ENCODE measurements at places on chromosomes 7 and 10. TPM values are rescaled to one million over a fixed set of nuclear protein-coding genes. Genes with fewer than 3 reads are reported as not detected.

Gene KLHDC10
- total RNA-seq = 15.6 TPM

Gene INMT
- 30.4 TPM for total RNA-seq

Gene MYL10
- not detected for total RNA-seq

Gene CYP2C19
- total RNA-seq = 0.78 TPM

Gene LEP
- 72.8 TPM for total RNA-seq

Gene EN2
- not detected for total RNA-seq

Gene UNCX
- total RNA-seq = not detected

Gene OR2A1
- not detected for total RNA-seq

Gene AKR1E2
- total RNA-seq = 0.26 TPM

Gene TMEM196
- total RNA-seq = 0.26 TPM

Gene SEC61A2
- 0.66 TPM for total RNA-seq

Gene NCOA4
- 80.1 TPM for total RNA-seq

Gene CYP17A1
- total RNA-seq = not detected

Gene GIMAP4
- 13.0 TPM for total RNA-seq

Gene DGKI
- 2.6 TPM for total RNA-seq

Gene SPDYE11
- total RNA-seq = not detected

Gene NPFFR1
- total RNA-seq = not detected

Gene CH25H
- total RNA-seq = 2.0 TPM

Gene SBDS
- 37.9 TPM for total RNA-seq

Gene MRC1
- total RNA-seq = 19.5 TPM

Gene C10orf88
- total RNA-seq = 1.6 TPM

Gene ANKRD30A
- total RNA-seq = not detected

Gene CYP3A4
- total RNA-seq = 0.99 TPM

Gene GNGT1
- total RNA-seq = not detected

Gene LDB3
- 0.66 TPM for total RNA-seq

Gene HOXA3
- 1.6 TPM for total RNA-seq

Gene IRF5
- 4.9 TPM for total RNA-seq

Gene KNDC1
- total RNA-seq = 3.3 TPM

Gene ASAH2
- 0.33 TPM for total RNA-seq

Gene PLXDC2
- 8.2 TPM for total RNA-seq

Gene CCDC71L
- total RNA-seq = 23.7 TPM

Gene TRIM4
- 31.9 TPM for total RNA-seq

Gene ENKUR
- not detected for total RNA-seq

Gene SPDYE9
- total RNA-seq = not detected

Gene STEAP4
- total RNA-seq = 14.8 TPM

Gene CALML5
- not detected for total RNA-seq

Gene TMEM213
- not detected for total RNA-seq

Measured in body of pancreas (tissue), 4 donors.